ENCODE measurements at places on chromosomes 16 and 17. TPM values are rescaled to one million over a fixed set of nuclear protein-coding genes. Genes with fewer than 3 reads are reported as not detected.

The DPEP3 gene
- not detected for total RNA-seq

The IFI35 gene
- 9.4 TPM for total RNA-seq

The PRRT2 gene
- total RNA-seq = 3.6 TPM

The KRT12 gene
- not detected for total RNA-seq

The LITAF gene
- 60.9 TPM for total RNA-seq

The PRR29 gene
- not detected for total RNA-seq

The TBX6 gene
- total RNA-seq = 1.6 TPM

The TBKBP1 gene
- 30.4 TPM for total RNA-seq

The CX3CL1 gene
- not detected for total RNA-seq

The TNK1 gene
- total RNA-seq = 6.4 TPM

DNA sequence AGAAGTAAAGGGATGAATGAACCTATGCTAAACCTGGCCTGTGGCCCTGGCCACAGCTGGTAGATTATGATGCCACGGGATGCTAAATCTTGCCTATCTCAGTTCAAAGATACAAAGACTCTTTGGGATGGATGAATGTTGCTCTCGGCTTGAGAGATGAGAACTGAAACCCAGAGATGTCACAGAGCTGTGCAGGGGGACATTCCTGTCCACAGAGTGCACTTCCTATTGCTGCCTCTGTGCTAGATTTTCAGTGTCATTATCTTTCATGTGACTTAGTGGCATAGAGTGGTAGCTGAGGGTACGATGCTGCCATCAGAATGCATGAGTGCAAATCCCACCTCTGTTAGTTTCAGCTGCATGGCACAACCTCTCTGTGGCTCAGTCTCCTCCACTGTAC, 2.3 kb upstream of the MT1M start:
- no peak for DNase-seq

- no peak for DNase-seq
Measured at GRCh38 chr16:74841469-74841868, 66.8 kb upstream of the FA2H start.

DNA sequence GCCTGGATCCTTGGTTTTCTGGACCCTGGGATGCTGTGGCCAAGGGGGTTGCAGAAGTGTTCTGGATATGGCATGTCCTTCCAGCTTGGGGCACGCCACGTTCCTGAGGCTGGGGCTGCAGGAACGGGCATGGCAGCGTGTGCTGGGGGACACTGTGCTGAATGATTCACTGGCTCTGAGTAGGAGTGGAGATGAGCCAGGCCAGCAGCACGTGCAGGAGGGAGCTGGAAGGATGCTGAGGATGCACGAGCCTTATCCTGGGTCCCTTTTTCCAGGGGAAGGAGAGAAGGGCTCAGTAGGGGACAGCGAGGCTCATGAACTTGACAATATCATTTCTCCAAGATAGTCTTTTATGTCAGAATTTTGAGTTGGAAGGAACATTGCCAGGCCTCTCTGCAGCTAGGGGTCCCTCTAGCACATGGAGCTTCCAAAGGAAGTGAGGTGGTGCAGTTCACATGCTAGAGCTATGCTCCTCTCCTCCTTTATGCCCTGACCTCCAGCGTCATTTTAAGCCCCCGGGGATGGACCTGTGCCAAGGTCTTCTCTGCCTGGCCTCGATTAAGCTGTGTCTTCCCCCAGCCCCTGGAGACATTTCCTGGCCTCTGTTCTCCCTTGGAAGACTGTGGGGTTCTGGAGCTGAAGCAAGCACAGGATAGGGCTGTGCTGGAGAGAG, 125.9 kb downstream of the OR1D5 start:
- no peak for DNase-seq

GRCh38 chr17:6104956-6105648, 34.9 kb downstream of the WSCD1 start:
- no peak for DNase-seq

DNA sequence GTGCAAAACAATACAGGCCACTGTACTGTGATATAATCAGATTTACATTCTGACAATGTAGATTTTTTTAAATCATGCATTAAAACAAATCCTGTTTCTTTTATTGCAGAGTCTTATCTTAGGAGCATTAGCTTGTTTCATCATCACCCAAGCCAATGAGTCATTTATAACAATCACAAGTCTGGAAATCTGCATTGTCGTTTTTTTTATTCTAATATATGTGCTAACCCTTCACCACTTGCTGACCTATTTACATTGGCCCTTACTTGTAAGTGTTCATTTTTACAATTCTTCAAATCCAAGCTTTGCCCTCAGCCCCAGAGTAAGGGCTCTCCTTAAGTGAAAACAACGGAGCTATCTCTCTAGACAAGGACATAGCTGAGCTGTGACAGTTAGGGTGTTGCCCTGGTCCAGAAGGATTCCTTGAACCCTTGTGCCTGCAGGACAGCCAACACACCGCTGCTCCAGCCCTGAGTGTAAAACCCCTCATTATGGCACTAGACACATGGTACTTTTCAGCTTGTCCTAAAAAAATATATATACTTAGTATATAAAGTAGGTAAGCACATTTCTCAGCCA, 3.7 kb downstream of the CMTM1 start:
- DNase-seq = no peak

GRCh38 chr16:85835227-85835751, 35.8 kb downstream of the COX4I1 start:
- no peak for DNase-seq

- DNase-seq = no peak
Measured at GRCh38 chr17:82327289-82327688, 6.3 kb downstream of the SECTM1 start.

DNA sequence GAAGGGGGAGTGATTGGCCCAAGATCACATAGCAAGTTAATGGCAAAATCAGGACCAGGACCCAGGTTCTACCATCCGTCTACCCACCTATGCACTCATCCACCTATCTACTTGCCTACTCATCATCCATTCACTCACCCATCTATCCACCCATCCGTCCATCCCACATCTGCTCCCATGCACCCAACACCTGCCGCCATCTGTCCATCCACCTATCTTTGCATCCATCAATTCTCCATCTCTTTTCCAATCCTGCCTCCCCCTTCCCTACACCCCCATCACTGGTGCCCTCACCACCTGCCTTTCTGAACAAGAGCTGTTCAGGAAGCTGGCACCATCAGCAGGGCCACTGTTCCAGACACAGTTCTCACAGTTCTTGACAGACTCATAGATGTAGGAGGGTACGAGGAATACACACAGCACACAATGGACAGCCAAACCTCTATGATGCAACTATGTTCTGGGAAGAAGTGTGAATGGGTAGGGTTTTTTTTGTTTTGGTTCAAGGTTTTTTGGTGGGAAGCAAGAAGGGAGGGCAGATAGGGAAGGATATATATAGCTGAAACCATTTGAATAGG, 4.5 kb downstream of the SAMD14 start:
- no peak for DNase-seq

DNA sequence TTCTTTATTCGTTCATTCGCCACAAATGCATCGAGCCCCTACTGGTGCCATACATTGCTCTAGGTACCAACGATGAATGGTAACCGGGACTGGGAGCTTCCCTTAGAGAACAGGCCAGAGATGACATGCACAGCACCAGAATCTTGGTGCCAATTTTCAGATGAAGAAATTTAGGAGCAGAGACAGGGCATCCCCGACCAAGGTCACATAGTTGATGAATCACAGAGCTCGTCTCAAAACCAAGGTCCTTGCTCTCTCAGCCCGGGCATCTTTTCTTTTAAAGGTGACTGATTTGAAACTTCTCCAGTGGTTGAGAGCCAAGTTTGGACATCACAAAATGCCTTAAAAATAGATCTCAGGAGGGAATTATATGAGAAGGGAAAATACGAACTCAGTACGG, 73.2 kb upstream of the C16orf82 start:
- no peak for DNase-seq

DNA sequence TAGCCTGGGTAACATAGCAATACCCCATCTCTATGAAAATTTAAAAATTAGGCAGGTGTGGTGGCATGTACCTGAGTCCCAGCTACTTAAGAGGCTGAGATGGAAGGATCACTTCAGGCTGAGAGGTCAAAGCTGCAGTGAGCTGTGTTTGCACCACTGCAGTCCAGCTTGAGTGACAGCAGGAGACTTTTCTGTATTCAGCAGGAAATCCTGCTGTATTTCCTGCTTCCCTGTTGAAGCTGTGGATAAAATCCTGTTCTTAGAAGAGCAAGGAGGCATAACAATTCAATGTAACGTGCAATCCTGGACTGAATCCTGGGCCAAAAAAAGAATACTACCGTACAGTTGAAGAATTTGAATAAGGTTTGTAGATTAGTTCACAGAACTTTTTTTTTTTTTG, 62.2 kb downstream of the FBXL20 start:
- DNase-seq = no peak

DNA sequence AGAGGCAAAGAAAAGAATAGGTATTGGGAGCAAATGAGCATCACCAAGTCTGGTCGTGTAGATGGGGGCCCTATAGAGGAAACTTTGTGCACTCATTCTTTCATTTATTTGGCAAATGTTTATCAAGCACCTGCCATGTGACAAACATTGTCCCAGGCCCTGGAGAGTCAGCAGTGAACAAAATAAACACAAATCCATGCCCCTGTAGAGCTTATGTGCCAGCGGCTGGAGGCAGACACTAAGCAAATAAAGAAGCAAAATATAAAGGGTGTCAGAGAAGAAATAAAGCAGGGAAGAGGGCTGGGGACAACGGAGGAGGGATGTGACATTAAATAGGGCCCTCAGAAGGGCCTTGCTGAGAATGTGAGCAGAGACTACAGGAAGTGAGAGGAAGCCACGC, 45.5 kb downstream of the KATNIP start:
- no peak for DNase-seq

GRCh38 chr17:30915833-30916611, 5.7 kb upstream of the ADAP2 start:
- no peak for DNase-seq

Measured in Caco-2 (cell line).